Occipital lobe (tissue), 3 donors: ENCODE measurements at places on chromosomes 4 and X. TPM values are rescaled to one million over a fixed set of nuclear protein-coding genes. Genes with fewer than 3 reads are reported as not detected.

- DNase-seq, result no peak
Observed at GRCh38 chrX:12770440-12770839, 20.8 kb upstream of the PRPS2 start.

DRD5 gene
- 0.94 TPM for total RNA-seq

- no peak for DNase-seq
Observed at GRCh38 chr4:42344309-42344708, 53.0 kb upstream of the SHISA3 start.

DNA sequence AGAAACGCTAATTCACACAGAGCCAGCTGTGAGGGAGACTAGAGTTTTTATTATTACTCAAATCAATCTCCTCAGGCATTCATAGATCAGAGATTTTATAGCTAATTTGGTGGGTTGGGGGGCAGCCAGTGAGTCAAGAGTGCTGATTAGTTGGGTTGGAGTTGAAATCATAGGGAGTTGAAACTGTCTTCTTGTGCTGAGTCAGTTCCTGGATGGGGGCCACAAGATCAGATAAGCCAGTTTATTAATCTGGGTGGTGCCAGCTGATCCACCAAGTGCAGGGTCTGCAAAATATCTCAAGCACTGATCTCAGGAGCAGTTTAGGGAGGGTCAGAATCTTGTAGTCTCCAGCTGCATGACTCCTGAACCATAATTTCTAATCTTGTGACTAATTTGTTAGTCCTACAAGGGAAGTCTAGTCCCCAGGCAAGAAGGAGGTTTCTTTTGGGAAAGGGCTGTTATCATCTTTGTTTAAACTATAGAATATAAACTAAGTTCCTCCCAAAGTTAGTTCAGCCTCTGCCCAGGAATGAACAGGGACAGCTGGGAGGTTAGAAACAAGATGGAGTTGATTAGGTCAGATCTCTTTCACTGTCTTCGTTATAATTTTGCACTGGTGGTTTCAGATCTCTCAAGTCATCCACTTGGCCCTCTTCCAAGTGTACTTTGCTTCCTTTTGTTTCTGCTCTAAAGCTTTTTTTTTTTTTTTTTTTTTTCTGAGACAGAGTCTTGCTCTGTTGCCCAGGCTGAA, 5.4 kb upstream of the NAA11 start:
- no peak for DNase-seq

DNA sequence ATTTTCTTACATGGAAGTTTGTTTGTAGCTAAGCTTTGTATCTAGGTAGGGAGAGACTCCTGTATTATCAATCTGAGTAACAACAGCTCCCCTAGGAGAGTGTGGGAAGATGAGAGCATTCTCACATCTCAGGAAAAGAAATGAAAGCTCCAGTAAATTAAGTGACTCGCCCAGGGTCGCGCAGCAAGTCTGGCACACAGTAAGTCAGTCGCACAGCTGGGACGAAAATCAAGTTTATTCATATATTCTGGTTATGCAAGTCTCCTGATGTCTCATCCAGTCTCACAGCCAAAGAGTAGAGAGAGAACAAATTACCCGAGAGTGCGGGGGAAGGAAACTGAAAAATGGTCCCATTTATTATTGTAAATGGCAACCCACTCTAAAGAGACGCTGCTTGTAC, 216.1 kb downstream of the STK32B start:
- no peak for DNase-seq

GRCh38 chr4:53365121-53365485, 758 bp downstream of the SCFD2 start:
- DNase-seq, result no peak

DNA sequence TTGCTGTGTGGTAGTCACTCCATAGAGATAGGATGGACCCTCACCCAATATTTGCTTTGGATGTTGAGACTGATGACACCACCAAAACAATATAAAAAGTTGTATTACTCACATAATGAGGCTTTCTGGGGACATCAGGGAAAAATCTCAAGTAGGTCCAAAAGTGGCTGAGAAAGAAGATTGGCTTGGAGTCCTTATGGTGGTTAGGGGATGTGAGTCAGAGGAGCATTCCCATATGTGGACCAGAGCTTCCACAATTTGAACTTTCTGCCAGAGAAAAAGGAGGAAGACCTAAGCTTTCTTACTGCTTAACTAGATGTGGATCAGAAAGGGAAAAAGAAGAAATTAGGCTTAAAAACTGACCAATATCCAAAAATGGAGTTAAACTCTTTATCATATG, 460.5 kb downstream of the SH3BGRL start:
- DNase-seq, result no peak

GRCh38 chrX:135434258-135435138, 12.8 kb downstream of the SMIM10L2A start:
- no peak for DNase-seq

GAGE12F gene
- not detected for total RNA-seq

- no peak for DNase-seq
Observed at GRCh38 chrX:2486476-2487133, 14.2 kb downstream of the DHRSX start.

HELT gene
- total RNA-seq, result not detected

MID1 gene
- total RNA-seq, result 24.6 TPM

GRCh38 chr4:167380964-167381363, 146.7 kb upstream of the SPOCK3 start:
- DNase-seq, result no peak

DNA sequence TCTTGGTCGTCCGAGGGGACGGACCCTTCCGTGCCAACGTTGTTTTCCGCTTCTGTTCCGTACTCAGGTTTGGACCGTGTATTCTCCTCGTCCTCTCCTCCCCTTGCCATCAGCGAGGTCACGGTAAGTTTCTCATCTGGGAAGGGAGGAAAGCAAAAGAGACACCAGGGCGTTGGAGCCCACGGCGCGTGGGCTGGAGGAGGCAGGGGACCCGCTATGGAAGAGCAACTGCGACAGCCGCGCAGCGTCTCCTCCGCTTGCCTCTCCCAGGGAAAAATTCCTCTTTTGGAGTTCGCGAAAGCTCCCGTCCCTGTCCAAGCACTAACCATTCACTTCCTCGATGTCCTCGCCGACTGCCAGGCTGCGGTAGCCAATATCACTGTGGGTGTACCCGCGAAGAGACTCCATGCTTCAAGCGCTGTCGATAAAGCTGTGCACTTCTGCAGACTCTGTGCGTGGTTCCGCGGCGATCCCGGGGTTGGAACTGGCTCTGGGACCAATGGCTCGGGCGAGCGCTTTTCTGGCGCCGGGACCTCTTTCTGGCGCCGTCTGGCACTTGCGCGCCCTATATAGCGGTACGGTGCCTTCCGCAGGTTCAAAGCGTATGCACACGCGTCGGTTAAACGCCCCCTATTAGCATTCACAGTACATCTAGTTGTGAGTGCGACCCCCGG, at the start of gene ESX1:
Gene ESX1, minus strand, starts transcription at position 492 of the 674 bp plus-strand sequence. Its CDS starts 84 bp downstream, at position 408.
- no peak for DNase-seq

GRCh38 chrX:128848374-128848773, 674.9 kb downstream of the SMARCA1 start:
- no peak for DNase-seq

DNA sequence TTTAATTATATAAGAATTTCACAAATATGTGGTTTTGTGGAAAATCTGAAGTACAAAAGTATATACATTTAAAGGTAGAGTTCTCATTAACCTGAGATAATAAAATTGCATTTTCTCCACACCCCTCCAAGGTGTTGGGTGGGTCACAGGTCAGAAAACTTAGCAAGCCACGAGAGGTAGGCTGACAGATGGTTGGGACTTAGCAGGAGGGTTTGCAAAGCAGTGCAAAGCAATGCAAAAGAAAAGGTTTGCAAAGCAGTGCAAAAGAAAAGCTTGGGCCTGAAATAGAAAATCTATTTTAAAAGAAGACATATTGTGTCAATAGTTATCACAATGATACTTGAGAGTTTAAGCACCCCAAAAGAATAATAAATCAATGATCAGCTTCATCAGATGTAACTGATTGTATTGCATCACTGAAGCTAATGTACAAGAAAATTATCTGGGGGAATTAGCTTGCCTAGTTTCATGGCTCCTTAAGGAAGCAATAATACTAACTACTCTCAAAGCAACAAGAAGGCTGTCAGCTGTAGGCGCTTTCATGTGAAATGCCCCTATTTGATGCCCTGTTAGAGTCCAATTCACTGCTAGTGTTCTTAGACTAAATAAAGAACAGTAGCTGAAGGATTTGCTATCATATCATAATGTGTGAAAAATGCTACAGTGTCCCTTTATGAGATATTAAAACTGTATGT, 319.5 kb downstream of the KCNIP4 start:
- no peak for DNase-seq

GRCh38 chr4:173325007-173325736, 9.0 kb downstream of the HMGB2 start:
- DNase-seq, result no peak

DNA sequence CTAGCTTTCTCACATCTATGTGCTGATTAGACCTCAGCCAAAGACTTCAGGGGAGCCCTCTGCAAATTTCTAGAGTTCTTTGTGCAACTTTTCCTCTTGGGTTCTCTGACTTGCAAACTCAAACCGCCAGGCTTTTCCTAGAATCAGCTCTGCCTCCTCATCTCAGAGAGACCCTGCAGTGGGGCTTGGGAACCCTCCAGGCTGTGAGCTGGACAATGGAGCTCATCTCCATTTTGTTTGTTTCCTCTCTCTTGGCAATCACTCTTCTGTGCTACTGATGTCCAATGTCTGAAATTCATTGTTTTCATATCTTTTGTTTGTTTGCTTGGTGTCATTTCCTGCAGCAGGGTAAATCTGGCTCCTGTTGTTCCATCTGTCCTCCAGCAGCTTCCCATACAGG, 33.0 kb downstream of the GYPB start:
- no peak for DNase-seq

NIPAL1 gene
- total RNA-seq, result 0.94 TPM

GRCh38 chr4:136281889-136282288, 1250.4 kb downstream of the PCDH18 start:
- DNase-seq, result no peak

PDLIM3 gene
- total RNA-seq, result 18.2 TPM

- no peak for DNase-seq
Observed at GRCh38 chr4:175048906-175049305, 130.7 kb downstream of the ADAM29 start.

GRCh38 chrX:84441143-84441542, 61.1 kb downstream of the HDX start:
- no peak for DNase-seq

DNA sequence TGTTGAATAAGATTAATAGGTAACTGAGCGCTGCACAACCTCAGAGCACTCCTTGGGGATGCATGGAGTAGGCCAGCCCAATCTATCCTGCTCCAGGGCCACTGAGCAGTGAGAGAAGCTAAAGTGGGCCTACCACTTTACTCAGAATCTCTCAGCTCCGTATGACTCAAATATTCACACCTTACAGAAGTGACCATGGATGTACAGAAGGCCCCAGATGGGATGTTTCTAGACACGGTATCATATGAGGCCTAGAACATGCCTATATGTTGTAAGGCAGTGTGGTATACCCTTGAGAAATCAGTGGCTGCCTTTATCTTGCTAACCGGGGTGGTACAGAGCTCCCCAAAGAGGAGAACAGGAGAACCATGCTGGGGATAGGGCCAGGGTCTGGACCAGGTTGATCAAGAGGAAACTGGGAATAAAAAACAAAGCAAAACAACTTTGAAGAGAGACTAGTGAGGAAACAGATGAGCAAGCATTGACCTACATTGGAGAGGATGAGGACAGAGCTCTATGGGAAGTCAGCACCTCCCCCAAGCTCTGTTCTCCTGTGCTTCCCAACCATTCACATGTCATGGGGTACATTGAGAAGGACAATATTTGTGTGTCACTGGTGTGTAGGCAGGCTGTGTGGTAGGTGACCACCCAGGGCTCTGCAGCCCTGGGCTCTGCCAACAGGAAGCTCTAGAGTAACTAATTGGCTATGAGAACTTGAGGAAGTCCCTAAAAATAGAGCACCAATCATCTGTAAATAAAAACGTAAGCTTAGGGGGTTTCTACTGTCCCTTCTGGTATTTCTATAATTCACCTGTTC, 31.4 kb downstream of the HOPX start:
- DNase-seq, result no peak

GRCh38 chr4:10656988-10657387, 27.6 kb downstream of the CLNK start:
- DNase-seq, result no peak

NOX1 gene
- total RNA-seq, result not detected

DNA sequence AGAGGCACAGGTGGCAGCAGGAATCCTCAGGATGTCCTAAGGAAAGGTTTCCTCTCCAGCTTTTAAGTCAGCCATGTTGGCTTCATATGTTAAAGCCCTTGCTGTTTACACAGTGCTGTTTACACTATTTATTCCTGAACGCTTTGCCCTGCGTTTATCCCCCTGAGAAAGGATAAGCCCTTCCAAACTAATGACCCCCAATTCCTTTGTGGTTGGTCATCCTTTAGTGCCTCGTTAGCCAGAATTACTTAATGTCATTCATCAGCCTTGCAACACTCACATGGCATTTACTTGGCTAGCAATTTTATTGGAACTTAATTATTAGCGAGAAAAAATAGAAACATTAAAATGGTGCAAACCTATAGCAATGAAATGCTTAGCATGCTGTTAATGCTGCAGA, 23.8 kb downstream of the VCX2 start:
- no peak for DNase-seq

DNA sequence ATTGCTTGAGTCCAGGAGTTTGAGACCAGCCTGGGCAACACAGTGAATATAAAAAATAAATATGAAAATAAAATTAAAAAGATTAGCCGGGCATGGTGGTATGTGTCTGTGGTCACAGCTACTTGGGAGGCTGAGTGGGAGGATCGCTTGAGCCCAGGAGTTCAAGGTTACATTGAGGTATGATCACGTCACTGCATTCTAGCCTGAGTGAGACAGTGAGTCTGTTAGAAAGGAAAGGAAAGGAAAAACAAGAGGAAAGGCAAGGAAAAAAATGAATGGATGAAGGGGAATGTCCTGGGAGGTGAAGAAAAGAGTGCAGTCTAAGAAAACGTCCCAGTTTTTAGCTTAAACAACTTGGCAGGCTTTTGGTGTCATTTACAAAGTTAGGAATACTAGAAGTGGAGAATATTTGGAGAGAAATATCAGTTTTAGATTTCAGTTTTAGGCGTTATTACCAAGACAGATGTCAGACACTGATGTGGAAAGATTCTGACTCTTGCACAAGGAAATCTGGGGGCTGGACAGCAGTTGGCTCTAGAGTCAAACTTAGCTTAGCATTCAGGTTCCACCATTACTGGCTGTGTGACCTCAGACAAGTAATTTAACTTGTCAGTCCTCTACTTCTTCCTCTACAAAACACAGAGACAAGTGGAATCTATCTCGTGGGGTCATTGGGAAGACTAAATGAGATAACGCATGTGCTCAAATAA, 139.0 kb downstream of the TSPAN5 start:
- DNase-seq, result no peak

DNA sequence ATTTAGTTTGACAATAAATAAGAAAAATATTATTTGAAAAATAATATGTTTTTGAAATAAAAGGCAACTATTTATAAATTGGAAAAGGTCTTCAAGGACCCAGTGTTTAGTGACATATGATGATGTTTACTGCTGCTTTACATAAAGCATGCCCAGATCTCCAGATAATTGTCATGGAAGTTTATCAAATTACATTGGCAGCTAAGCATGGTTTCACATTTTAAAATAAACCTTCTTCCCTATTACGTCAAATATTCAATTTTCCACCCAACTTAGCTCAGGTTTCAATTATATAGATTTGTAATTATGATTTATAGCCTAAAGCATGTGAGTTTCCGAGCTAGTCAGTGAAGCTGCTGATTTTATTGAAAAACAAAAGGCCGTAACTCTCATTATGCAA, 417.2 kb downstream of the CFAP47 start:
- DNase-seq, result no peak

NR3C2 gene
- 10.9 TPM for total RNA-seq

GRCh38 chrX:14243823-14244222, 214.1 kb upstream of the GEMIN8 start:
- DNase-seq, result no peak

GRCh38 chr4:145545538-145546174, 64.0 kb downstream of the SMAD1 start:
- no peak for DNase-seq

GRCh38 chr4:124061413-124061812, 651.1 kb downstream of the ANKRD50 start:
- no peak for DNase-seq
